ENCODE measurements at places on chromosomes 1 and 21. TPM values are rescaled to one million over a fixed set of nuclear protein-coding genes. Genes with fewer than 3 reads are reported as not detected.

DNA sequence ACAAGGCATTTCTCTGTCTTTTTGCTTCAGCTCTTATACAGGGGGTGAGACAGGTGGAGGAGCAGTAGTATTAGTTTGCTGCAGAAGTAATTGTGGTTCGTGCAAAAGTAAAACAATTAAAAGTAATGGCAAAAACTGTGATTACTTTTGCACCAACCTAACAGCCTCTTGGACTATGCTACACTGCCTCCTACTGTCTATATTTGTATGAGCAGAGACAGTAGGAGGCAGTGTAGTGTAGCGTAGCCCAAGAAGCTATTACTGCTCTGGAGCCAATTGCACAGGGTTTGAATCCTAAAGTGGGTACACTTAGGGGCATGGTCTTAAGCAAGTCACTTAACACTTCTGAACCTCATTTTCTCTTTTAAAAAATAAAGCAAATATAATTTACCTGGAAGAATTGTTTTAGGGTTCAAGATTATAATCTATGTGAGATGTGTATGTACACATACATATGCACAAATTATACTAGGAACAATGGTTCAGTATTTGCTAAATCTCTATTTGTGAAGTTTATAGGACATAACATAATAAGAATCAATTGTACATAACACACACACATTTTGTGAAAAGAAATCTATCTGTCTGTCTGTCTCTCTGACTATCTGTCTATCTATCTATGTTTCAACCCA, 103.8 kb downstream of the BRINP3 start:
- peak; percentile 17 for DNase-seq

BCL2L15 gene
- total RNA-seq = 0.10 TPM

DNA sequence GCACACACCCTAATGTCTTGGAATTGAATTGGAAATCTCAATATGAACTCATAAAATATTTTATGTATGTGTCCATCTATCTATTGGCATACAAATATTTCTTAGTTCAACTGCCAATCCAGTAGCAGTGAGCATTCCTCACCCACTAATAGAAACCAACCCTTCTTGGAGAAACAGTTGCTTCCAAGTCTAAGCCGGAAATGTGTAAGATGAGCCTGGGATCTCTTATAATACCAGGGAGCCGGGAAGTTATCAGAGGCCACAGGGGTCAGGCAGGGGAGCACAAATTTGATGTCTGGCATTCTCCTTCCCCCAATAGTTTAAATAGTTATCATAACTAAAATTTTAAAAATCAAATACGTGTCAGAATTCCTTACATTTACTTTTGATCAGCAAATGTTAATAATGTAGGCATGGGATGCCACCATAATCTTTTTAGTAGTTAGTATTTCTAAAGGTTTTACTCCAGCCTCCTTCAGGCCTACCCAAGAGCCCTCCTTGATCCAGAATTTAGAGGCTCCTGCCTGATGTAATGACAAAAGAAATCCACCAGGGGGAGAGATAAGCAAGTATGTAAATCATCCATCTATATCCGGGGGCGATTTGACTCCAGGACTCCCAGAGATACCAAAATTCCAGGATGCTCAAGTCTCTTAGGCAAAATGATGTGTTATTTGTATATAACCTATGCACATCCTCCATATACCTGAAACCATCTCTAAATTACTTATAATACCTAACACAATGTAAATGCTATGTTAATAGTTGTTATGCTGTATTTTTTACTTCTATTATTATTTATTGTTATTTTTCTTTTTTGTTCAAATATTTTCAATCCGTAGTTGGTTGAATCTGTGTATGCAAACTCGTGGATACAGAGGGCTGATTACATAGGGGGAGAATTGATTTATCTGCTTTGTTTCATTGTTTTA, 218.7 kb upstream of the COA6 start:
- peak; percentile 54 for DNase-seq

KIF17 gene
- 3.9 TPM for total RNA-seq

DNA sequence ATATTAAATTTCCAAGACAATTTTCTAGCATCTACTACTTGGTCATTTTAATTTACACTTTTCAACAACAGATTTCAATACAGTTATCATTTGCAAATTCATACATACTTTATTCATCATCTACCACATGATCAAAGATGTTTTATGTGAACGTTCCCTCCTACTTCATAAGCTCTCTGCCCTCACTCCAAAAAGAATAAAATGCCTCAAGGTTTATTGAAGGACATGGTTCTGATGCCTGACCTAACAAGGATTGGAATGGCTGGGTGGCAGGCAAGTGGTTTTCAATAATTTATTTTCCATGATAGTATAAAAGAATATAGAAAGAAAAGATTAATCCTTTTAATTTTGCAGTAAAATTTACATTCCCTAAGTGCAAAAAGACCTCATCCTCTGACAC, 5.4 kb downstream of the CDKN2C start:
- DNase-seq = no peak

- no peak for DNase-seq
Observed at GRCh38 chr1:6170116-6170741, 9.9 kb downstream of the CHD5 start.

DNA sequence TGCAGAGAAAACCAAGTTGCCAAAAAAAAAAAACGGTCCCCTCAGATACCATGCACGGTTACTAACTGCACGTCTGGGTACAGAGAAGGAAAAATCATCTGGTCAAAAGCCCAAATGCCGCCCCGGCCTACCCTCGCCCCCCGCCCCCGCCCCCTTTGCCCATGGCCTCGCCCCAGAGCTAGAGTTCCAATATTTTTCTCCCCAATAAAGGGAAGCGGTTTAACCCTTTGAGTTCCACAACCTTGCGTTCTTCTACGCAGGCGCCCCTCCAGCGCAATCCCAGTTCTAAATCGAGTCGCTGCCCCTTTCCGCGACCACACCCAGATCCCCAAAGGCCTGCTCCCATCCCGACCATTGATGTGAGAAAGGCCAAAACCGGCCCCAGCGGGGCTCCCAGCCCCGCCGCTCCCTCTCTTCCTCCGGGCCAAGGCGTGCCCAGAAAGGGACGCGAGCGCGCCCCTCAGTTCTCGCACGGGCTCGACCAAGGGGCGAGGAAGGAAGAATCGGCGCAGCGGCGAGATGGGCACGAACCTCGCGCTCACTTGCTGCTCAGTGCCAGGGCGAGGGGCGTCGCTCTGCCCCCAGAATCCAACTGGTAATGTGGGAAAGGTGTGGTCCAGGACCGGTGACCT, 797 bp downstream of the WDR47 start:
- DNase-seq = no peak

FCAMR gene
- total RNA-seq = not detected

- no peak for DNase-seq
Observed at GRCh38 chr1:215543191-215543606, 23.9 kb upstream of the KCTD3 start.

KRTAP19-3 gene
- not detected for total RNA-seq

DNA sequence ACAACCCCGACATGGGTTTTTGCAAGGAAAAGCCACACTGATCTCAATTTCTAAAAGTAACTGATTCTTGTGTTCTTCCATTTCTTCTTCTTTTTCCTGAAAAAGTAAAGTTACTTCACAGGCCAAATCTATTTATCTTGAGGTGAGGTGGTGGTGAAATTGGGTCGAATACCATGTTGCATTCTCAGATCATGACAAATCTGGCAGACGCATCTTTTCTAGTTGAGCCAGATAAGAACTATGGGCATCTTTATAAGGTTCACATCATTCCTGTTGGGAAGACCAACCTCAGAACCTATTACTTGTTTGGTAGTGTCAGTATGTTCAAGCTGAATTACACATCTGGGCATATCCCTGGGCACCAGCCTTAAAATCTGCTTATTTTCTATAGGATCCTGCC, 78.6 kb upstream of the USP25 start:
- no peak for DNase-seq

- DNase-seq = no peak
Observed at GRCh38 chr1:37661401-37661800, 26.7 kb upstream of the RSPO1 start.

- DNase-seq = no peak
Observed at GRCh38 chr1:31181515-31182343, 58.0 kb downstream of the NKAIN1 start.

DNA sequence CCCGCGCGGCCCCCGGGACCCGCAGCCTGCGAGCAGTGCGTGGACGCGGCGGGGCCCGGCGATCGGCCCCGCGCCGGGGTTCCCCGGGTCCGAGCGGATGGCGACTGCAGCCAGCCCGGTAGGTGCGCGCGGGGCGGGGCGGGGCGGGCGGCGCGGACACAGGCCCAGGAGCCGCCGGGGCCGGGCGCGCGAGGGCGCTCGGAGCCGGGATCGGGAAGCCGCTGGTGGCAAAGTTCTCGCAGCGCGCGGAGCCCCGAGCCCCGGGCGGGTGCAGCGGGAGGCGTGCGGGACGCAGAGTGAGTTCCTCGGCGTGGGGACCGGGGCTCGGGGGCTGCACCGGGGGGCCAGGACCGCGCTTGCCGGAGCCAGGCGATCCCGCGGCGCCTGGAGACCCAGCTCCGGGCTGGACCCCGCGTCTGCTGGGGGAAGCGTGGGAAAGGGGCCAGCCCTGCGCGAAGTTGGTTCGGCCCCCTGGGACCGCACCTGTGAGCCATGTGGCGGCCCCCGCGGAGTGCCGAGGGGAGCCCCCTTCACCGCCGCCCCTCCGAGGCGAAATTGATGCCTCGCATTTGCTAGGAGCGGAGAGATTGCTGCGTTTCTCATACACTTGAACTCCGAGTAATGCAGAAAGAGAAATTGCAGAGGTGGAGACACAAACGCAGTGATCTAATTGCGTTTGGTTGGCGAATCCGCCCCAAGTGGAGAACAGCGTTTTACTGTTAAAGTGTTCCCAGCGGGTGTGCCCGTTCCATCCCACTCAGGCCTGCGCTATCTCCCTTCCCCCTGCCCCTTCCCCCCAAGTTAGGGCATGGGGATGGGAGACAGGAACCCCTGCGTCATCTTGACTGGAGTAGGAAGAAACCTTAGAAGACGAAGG, 228.9 kb upstream of the TMEM51 start:
- no peak for DNase-seq

HSD11B1 gene
- total RNA-seq = not detected

GRCh38 chr1:180381184-180381580, 121.2 kb downstream of the ACBD6 start:
- no peak for DNase-seq

GRCh38 chr1:168216171-168216570, 9.6 kb upstream of the SFT2D2 start:
- no peak for DNase-seq

DNA sequence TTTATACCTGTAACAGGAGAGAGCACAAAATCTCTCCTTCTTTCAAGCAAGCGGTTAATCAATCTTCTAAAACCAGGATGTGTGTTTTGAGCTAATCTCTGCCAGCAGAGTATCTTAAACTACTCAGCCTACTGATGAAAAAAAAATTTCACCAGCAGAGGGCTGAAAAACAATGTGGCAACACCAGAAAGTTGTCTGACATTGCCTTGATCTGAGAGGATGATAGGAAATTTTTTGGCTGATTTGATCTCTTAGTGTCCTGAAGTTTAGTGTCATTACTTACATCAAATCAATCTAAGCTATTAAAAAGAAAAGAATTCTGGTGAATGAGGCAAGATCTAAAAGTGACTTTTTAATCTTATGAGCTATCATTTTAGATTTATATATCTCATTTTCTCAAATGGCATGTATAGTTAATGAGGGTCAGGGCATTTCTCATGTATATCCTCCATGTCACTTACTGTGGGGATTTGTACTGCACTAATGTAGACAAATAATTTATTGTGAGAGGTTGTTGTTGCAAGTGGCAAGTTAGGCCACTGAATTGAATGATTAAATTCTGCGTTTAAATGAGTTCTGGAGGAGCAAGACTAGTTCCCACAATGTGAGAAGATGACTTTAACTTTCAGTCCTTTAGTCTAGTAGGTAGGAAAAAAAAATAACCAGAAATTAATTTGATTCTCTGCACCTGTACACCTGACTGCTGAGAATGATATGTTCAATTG, 10.9 kb downstream of the ADAMTS1 start:
- DNase-seq = no peak

TMOD4 gene
- total RNA-seq = 0.80 TPM

PLA2G2F gene
- total RNA-seq = not detected

- DNase-seq = no peak
Observed at GRCh38 chr1:156625436-156626078, 6.3 kb downstream of the HAPLN2 start.

DNA sequence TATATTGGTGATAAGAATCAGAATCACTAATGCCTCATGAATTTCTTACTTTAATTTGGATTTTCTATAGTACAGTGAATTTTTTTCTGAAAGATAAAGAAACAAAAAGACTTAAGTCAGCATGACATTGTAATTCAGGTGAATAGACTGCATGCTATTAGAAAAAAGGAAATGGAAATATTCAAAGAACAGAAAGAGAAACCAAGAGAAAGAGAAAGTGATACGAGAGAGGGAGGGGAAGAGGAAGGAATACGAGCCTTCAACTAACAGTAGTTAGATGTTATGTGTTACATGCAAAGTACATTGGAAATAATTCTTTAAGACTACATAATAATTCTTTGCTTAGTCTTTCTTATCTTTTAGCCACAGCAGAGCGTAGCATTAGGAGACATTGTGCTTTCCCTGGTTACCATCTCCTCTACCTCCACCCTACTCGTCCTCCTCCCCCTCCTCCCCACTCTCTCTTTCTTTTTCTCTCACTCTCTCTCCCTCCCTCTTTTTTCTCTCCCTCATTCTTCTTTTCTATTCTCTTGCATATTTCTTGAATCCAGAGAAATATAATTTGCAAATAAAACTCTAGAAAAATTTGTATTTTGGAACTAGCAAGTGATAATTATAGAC, 46.4 kb upstream of the ADGRL4 start:
- DNase-seq = no peak

GRCh38 chr1:40687059-40687458, 4.4 kb upstream of the NFYC start:
- no peak for DNase-seq

NBPF6 gene
- not detected for total RNA-seq
